Inflammatory macrophage treated with lipopolysaccharide for 1 hour (primary cell): ENCODE measurements at places on chromosomes 7 and 10.
A peak's percentile ranks its signal among the peaks of the same experiment; 100 is the strongest.

GRCh38 chr7:158550886-158551452 is 36.7 kb downstream of the PTPRN2 start:
- no peak for DNase-seq

DNA sequence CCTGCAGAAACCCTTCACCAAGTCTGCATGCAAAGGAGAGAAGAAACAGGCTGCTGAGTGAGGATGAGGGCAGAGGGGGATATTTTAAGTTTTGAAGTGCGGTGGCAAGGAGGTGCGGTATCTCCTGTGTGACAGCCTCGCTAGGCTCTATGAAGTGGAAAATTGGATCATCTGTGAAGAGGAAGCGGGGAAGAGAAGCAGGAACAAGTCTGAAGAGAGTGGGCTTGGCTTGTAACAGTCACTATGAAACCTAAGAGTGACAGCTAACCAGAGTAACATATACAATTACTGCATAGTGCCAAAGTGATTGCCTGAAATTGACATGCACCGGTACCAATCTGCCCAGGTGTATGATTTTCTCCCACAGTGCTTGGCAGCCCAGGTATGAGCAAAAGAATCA is 287.5 kb upstream of the KLF14 start:
- DNase-seq: peak; percentile 23

DNA sequence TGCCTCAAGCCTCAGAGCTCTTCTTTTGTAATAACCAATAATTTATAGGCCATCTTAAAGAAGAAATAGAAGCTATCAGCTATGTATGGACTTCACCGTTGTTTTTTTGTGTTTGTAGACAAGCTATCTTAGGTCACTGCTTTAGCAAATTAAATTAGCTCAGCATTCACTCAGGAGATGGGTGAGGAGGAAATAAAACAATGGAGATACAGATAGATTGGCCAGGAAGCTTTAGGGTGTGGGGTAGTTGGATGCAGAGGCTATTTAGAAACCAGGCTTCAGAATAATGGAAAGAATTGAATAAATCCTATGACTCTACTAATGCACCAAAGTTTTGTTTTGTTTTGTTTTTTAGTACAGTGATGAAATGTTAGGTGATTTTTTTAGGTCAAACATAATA is 66.1 kb downstream of the MDFIC start:
- no peak for DNase-seq

GRCh38 chr10:32577448-32577847 is 131.5 kb downstream of the CCDC7 start:
- DNase-seq: no peak

DNA sequence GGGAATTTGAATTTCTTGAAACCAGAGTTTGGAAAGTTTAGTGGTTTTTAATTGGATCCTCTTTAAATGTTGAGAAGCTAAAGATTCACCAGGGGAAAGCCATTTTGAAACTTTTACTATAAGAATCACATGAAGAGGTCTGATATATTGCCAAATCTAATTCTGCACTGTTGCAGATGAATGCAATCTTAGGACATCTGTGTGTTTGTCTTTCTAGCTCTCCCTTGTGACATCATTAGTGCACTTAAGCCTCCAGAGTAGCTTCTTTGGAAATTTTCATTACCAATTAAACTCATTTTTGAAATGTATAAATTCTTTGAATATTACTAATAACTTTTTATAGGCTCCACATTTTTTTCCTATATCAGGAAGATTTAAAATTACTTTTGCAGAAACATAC is 160.2 kb downstream of the BICC1 start:
- DNase-seq: no peak
